ELF-1 (cell line): ENCODE measurements at places on chromosomes 7 and 10.

- DNase-seq: no peak
Observed at GRCh38 chr7:1234049-1234880, 1.6 kb downstream of the UNCX start.

DNA sequence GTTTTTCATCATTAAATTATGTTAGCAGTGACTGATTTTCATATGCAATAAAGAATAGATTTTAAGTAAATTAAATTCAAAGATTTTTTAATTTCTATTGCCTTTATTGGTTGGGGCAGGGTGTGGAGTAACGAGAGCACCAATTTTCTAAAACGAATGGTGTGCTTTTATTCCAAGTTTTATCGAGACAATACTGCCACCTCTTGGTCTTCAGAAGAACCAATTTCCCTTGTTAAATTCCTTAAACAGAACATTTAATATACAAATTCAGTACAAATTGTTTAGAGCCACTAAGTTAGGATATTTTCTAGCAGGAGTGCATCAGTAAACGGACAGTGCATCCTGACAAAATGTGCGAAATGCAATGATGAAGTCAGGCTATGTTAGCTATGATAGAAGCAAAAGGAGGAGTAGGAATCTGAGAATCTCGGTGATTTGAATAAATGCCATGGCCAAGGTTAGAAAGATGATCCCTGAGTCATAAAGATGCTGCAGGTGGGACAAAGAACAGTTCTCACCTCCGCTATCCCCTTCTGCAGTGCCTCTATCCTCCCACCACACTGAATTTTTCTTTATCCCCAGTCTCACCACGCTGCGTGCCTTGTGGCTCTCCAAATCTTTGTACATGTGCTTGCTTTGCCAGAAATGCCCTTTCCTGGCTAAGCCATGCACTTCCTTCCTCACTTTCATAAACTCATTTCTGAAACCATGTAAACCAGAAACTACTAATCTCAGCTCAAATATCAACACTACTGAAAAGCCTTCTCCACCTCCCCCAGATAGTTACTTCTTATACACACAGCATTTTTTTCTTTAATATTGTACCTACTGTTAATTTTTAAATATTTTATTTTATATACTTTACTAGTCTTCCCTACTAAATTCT, 31.9 kb upstream of the AGBL3 start:
- DNase-seq: no peak

DNA sequence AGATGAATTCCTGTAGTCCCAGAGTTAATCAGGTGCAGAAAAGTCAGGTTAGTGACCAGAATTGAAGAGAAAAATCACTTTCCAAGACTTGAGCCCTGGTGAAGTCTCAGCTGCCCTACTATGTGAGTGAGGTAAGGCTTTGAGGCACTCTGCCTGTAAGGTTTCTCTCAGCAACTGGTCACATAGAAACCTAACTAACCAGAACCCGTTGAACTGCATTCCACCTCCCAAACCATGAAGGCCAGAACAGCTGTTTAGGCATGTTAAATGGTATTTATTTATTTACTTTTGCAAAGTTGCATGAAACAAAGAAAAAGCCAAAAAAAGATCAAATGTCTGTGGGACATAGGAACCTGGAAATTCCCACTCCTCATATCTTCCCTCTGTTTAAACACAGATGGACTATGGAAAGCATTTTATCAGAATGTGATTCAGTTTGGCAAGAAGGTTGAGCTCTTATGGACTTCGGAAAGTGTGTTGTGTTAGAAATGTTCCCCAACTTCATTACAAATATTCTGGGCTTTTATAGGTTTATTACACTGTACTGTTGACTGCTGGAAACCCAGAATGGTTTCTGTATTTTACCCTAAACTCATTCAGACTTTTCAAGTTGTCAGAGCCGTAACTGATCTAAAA, 12.8 kb upstream of the GPR85 start:
- DNase-seq: peak; percentile 68

DNA sequence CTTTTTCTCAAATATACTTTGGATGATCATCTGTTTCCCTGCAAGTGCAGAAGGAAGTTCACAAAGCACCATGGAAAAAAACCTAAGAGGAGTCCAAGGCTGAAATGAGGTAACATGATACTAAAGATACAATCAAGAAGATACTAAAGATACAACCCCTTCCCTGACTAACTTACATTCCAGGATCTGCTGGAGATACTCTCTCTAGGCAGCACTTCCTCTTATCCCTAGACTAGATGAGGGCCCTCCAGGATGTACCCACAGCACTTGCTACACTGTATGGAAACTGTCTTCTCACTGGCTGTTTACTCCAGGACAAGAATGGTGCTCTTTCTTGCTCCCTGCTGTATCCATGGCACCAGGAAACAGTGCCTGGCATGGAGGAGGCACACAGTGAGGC, 116.4 kb upstream of the NFE2L3 start:
- no peak for DNase-seq

GRCh38 chr10:89047397-89047796, 56.8 kb downstream of the FAS start:
- no peak for DNase-seq

GRCh38 chr7:24442170-24442777, 131.0 kb upstream of the PALS2 start:
- DNase-seq: no peak

DNA sequence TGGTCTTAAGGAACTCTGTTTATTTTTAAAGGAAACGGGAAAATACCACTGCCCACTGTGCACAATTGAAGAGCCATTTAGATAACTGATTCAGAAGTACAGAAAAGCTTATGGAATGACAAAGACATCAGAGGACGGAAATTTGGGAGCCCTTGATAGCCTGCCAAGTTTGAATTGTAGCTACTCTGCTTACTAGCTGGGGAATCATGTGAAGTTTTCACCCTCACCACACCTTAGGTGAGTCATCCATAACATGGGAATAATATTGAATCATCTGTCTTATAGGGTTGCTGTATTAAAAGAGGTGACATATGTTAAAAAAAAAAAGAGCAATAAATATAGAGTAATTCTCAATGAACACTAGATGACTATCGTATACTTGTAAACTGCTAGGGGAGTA, 1104.2 kb downstream of the GATA3 start:
- DNase-seq: no peak

GRCh38 chr10:14253079-14253478, 77.6 kb downstream of the FRMD4A start:
- DNase-seq: no peak

DNA sequence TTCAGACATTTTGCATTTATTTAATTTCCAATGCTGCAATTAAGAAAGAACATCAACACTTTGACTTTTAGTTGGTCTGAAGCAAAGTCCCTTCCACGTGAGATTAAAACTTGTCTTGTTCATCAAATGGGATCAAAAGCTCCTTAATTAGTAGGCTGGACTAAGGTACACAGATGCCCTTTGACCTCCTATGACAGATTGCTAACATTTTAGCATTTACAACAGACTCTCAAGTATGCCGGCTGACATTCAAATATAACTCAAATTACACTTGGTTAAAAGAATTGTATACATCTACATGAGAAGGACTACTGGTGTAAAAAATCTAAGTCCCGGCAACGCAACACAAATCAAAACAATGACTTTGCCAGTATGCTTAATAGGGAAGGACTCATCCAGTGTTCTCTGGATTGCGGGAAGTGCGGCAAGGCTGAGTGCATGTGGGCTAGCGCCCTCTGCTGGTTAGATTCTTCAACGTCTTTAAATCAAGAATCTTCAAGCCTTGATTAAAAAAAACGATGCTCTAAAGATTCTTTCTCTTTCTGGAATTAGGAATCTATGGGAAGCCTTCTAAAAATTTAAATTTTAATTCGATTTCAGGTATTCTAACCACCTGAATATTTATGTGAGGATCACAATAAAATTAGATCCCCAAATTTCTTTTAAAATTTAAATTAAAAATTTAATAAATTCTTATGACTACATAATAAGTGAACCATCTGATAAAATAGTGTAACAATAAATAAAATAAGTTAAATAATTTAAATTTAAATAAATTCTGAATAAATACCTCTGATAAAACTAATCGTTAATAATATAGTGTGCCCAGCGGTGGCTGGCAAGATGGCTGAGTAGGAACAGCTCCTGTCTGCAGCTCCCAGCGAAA, 444.7 kb downstream of the DGKB start:
- peak; percentile 72 for DNase-seq

DNA sequence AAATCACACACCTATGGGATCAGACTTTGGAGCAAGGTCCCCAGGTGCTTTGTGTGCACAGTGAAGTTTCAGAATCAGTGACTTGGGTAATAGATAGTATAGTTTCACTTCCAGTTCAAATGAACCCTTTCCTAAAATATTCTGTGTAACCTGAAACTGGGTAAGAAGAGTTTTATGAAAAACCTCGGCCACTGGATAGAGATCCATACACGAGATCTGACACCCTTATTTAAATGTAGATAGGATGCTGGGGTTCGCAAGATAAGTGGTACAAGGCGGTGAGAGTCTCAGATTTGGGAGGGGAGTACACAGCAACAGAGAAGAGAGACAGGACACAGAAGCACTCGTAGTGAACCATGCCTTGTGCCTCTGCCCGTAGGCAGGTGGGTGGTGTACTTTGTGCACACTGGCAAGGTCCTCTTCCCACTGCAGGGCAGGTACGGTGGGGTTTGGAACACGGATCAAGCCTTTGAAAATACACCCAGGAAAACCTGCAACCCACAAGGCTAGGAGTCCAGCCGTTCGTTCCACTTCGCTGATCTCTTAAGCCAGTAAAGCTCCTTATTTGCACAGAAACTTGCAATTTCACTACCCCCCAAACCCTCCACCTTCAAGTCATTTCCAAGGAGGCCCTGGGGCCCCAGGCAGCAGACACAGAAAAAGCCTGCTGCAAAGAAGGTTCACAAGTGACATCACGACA, 162.8 kb downstream of the USP6NL start:
- DNase-seq: no peak

DNA sequence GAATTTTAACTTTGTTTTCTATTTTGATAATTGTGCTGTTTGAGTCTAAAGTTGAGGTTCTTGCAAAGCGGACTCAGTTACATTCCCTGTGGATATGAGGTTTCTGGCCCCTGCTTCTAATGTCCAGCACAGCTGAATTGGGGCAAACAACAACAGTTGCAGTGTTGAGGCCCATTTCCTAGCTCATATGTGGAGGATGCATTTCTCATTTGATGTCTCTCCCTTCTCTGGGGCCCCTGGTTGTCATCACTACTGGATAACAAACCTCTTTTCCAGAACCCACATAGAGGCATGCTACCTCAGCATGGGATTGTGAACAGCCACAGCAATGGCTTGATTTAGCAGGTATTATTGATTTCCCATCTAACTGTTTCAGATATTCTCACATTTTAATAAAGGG, 208.2 kb upstream of the VSTM2A start:
- no peak for DNase-seq

DNA sequence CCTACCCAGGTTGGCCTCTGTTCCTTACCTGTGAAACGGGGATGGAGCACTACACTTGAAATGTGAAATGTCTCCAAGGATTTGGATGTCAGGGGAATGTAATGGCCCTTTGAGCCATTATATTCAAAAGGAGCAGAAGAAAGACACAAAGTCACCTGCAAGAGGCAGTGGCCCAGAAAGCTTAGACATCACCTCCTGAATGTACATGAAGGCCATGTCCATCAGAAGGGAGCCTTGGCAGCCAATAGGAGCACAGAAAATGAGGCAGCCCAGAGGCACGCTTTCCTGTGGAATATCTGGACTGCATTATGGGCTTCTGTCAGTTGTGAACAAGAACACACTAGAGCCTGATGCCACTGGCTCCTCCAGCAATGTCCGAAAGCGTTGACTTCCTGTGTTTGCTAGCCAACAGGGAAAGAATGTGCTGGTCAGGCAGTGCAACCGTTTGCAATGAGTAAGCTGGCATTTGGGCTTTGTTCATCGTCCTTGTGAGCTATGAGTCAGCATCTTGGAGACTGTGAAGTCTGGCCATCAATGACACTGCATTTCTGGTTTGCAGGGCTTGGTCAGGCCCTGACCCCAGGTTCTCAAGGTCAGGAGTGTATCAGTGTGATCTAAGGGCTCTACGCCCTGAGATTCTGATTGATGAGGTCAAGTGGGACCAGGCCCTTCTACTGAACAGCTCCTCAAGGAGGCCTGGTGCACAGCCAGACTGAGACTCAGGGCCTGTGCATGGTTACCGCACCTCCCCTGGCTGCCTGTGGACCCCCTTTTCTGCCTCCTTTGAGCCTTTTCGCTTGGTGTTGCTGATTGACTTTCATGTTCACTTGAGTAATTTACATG, 222.4 kb downstream of the RPS24 start:
- DNase-seq: peak; percentile 86

GRCh38 chr10:95414844-95415485, 124.2 kb upstream of the PDLIM1 start:
- no peak for DNase-seq

DNA sequence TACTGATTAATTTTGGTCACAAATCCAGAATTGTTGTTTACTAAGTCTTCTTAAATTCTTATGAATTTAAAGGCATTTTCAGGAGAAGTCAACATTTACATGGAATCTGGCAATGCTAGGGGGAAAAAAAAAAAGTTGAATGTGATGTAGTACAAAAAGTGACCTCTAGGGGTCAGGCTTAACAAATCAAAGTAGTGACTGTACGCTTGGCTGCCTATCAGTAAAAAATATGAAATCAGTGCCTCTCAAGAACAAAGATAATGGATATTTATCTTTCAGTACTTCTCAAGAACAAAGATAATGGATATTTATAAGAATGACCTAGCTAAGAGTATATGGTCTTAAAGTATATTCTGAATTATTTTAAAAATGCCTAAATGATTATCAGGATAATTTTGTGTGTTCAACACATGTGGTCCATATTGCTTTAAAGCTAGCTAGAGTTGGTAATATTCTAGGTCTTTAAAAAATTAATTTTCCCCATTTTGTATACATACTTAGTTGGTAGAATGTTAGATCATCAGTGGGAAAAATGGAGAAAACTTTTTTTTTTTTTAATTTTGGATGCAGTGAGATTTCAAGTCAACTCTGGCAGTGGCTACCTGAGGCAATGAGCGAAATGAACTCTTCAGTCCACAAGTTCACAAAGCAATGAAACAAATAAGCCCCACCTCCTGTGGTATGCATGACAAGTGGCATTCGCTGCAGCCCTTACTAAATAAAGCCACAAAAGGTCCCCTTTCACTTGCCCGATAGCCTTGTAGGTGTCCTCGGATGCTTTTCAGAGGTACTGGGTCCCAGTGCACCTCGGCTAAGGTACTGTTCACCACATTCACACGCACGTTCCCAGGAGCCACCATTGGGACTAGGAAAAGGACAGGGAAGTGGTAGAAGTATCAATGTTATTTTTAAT, 51.2 kb upstream of the LAMB4 start:
- DNase-seq: peak; percentile 75

- DNase-seq: peak; percentile 25
Observed at GRCh38 chr7:141701489-141702046, 398 bp downstream of the DENND11 start.
